ENCODE measurements at places on chromosomes 3 and 15.
A peak's percentile ranks its signal among the peaks of the same experiment; 100 is the strongest.

GRCh38 chr3:41053220-41053619, 146.1 kb upstream of the CTNNB1 start:
- DNase-seq, result no peak

DNA sequence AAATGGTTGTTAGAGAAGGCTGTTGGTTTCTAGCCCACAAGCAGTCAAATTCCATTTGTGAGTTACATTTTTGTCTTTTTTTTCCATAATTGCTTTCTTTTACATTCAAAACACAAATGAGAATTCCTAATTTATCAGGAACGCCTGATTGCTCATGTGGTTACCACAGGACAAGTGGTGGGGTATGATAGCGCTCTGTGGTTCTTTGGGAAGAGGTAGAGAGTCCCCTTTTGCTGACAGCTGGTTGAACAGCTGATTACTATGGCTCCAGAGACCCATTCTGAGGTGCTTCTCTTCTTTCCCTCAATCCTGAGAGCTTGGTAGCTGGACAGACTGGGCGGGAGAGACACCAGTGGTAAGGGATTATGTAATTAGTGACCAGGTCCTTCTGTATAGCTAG, 24.4 kb downstream of the CNOT10 start:
- DNase-seq, result no peak

- DNase-seq, result no peak
Observed at GRCh38 chr3:122167630-122168029, 15.8 kb upstream of the CASR start.

- DNase-seq, result no peak
Observed at GRCh38 chr3:6739288-6739687, 121.6 kb upstream of the GRM7 start.

- DNase-seq, result peak; percentile 68
Observed at GRCh38 chr15:77800305-77800704, 167.6 kb upstream of the LINGO1 start.

DNA sequence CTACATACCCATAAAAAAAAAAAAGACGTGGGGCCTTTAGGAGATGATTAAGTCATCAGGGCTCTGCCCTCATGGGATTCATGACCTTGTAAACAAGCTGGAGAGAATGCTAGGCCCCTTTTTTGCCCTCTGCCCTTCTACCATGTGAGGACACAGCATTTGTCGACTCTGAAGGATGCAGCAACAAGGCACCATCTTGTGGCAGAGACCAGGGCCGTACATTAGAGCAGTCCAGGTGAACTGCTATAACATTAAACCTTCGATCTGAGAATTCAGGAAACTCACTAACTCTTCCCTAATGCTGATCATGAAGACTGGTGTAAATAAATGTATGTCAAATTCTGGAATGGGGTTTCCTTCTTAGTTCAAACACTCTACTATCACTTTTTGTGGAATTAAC, 30.7 kb upstream of the SIAH2 start:
- no peak for DNase-seq

GRCh38 chr15:90711842-90712241, 5.3 kb upstream of the BLM start:
- DNase-seq, result no peak

DNA sequence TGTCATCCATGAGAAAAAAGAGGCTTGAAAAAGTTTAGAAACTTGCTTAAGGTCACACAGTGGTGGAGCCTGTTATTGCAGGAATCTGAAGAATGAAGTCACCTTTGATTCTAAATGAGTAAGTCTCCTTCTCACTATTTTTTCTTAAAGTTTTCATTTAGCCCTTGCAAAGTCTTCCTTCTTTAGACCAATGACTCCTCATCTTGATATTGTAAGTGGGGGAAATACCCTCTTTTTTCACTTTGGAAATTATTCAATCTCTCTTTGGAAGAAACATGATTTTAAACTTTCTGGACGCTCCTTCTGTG, 787 bp upstream of the SLMAP start:
- DNase-seq, result no peak

GRCh38 chr3:192812743-192813383, 85.5 kb upstream of the FGF12 start:
- DNase-seq, result no peak

DNA sequence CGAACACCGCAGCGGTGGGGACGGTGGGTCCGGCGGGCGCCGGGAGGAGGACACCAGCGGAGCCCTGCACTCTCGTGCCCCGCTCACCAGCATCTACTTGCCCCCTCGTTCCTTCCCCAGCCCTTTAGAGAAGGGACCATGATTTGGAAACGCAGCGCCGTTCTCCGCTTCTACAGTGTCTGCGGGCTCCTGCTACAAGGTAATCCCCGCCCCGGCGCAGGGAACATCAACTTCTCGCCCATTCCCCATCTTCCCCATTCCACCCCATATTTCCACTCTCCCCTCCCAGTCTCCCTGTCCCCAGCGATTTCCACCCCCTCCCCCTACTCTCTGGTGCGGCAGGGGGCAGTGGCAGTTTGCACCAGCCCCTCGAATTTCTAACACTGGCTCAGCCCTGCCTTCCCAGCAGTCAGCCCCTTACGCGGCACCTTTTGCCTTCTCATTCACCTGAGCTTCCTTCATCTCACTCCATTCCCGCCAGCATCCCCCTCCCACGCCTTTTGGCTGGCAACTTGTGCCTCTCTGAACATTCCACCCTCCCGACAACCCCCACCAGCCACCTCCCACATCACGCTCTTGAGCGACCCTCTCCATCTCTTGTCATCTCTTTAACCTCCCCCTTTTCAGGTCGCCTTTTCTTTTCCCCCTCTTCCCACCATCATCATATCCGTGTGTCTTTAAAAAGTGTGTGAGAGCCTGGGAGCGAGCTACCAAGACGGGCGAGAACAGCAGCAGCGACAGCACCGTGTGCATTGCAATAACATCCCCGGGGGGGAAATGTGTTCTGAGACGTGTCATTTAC, 882 bp downstream of the CADM2 start:
- DNase-seq, result peak; percentile 23

DNA sequence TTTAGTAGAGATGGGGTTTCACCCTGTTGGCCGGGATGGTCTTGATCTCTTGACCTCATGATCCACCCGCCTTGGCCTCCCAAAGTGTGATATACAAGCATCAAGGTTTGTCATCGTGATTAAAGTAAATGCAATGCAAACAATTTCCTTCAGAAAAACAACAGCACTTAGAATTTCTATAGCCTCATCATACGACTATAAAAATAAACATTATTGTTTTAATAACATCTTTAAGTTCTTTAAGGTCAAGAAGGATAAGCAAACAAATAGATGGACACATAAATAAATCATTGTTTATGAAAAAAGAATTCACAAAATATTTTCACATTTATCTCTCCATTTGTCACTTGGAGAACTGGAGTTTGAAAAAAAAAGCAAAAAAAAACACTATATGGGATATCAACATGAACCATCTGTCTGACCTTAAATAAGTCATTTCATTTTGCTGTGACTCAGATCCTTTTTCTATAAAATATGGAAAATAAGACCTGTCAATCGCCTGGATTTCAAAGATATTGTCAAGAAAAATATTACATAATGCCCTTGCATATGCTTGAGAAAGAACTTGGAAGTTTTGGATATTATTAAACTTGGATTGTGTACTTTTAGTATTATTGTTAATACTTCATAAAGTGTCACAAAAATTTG, 642.0 kb upstream of the KCNMB2 start:
- no peak for DNase-seq

DNA sequence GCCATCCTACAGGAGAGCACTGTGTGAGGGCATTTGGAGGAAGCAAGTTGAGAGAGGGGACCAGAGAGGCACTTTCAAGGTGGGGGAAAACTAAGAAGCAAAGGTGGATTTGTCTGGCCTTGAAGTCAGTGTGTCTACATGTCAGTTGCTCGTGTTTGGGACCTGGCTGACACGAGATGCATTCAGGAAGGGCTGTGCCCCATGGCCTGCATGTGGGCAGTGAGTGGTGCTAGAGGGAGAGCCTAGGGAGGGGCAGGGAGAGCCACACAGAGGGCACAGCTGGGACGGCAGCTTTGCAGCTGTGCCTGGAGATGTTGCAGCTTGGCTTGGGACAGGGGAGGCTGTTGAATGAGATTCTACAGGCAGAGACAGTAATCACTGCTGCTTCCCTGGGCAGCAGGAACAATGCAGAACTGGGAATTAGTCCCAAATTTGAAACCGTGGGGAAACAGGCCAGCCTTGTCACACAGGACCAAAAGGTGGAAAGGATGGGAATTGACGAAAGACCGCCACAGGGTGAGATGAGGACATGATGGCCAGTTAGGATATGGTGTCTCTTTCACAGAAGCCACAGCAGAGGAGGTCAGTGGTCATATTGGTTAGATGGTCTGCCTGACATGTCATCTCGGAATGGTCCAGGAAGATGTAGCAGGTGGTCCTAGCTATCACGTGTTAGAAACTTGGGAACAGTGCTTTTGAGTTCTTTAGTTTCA, 10.0 kb downstream of the SEC61A1 start:
- DNase-seq, result no peak

DNA sequence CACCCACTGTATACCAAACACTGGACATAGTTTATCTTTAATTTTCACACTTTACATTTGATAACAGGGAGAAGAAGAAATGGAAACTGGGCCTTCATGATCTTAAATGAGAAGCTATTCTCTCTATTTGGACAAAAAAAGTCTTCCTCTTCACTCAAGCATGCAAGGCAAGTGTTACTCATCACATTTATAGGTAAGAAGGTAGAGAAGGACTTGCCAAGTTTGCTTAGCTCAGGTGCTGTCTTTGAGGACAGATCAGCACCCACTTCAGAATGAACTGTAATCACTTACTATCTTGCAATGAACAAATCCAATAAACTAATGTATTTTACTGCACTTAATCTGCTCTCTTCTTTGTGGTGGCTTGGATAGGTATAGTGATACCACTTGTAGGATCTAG, 1.1 kb upstream of the MYH15 start:
- no peak for DNase-seq
